ENCODE measurements at places on chromosomes 7 and 10. TPM values are rescaled to one million over a fixed set of nuclear protein-coding genes. Genes with fewer than 3 reads are reported as not detected.

The GJD4 gene
- not detected for total RNA-seq

The FAM241B gene
- total RNA-seq, result 20.1 TPM

The RTKN2 gene
- 1.4 TPM for total RNA-seq

The HTRA1 gene
- total RNA-seq, result 52.8 TPM

The HOXA4 gene
- total RNA-seq, result 2.7 TPM

The XRCC2 gene
- 3.9 TPM for total RNA-seq

The AGR3 gene
- not detected for total RNA-seq

The SH3PXD2A gene
- 2.2 TPM for total RNA-seq

The CRYGN gene
- not detected for total RNA-seq

Data from A549 treated with CpdA at 1 μM for 4 hours (cell line).